CD4-positive, alpha-beta T cell treated with Interleukin-6 at 100 ng/mL for 8 hours (primary cell): ENCODE measurements at places on chromosomes 3 and 15.

- DNase-seq, result no peak
Measured at GRCh38 chr3:48595526-48596121, 495 bp upstream of the COL7A1 start.

- DNase-seq, result no peak
Measured at GRCh38 chr3:8436661-8437287, 64.8 kb upstream of the LMCD1 start.

GRCh38 chr3:143000528-143000927, 842 bp upstream of the U2SURP start:
- no peak for DNase-seq

DNA sequence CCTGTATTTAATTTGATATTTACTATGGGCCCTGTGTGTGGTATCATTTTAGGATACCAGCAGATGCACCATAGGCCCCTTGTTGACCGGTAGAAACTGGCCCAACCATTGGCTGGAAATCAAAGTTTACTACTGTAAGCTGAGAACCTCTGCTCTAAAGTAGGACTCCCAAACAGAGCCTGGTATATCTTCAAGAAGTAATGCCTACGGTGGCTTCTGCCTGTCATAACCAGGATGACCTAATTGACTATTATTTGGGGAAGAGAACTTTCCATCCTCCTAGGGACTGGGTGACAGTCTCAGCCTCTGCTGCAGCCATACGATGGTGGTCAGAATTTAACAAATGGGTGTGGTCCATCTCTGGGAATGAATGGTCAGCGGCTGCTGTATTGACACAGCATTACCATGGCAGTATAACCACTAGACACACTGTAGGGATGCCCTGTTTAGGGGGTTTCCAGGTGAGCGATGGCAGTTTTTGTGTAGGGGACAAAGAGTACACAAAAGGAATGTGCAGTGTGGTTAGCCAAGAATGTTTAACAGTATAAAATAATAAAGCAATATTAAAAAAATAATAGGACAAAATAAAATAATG, 37.3 kb downstream of the RARB start:
- no peak for DNase-seq

DNA sequence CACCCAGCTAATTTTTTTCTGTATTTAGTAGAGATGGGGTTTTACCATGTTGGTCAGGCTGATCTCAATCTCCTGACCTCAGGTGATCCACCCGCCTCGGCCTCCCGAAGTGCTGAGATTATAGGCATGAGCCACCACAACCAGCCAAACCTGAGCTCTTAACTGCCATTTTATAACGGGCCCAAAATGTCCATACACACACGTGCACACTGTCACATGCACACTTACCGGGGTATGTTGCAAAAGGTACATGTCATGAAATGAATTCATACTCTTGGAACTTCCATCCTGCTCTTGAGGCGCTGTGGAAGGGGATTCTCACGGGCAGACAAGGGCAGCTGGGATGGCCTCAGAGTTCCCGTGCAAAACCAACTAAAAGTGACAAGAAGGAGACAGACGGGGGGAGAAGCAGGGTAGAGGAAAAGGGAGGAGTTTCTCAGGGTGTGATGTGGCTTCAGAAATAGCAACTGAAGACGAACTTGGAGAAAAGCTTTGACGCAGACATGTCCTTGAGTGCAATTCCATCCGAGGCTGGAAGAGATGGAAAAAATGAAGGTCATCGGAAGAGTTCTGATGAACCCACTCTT, 110.9 kb downstream of the BDH1 start:
- no peak for DNase-seq

DNA sequence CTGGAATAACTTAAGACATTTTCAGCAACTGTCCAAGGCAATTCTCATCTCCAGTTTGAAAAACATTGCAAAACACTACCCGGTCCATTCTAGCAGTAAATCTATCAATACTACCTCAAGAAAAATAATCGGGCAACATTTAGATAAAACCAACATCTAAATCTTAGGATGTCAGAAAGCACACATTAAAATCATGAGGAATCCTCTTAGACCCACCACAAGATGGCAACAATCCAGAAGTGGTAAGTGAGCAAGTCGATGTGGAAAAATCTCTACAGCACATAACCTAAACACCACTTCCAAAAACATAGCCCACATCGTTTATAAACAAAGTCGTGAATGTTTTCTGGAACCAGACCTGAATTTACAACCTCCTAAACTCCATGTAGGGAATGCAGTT, 5.7 kb downstream of the PLCH1 start:
- DNase-seq, result no peak

- DNase-seq, result no peak
Measured at GRCh38 chr3:100590840-100591147, 18.6 kb upstream of the ADGRG7 start.

GRCh38 chr3:126067959-126068358, 16.0 kb downstream of the SLC41A3 start:
- DNase-seq, result no peak

- DNase-seq, result no peak
Measured at GRCh38 chr3:64329037-64329436, 103.8 kb upstream of the PRICKLE2 start.

GRCh38 chr15:89665449-89666181, 10.3 kb upstream of the KIF7 start:
- no peak for DNase-seq

- DNase-seq, result no peak
Measured at GRCh38 chr3:144840866-144841265, 869.2 kb downstream of the DIPK2A start.

DNA sequence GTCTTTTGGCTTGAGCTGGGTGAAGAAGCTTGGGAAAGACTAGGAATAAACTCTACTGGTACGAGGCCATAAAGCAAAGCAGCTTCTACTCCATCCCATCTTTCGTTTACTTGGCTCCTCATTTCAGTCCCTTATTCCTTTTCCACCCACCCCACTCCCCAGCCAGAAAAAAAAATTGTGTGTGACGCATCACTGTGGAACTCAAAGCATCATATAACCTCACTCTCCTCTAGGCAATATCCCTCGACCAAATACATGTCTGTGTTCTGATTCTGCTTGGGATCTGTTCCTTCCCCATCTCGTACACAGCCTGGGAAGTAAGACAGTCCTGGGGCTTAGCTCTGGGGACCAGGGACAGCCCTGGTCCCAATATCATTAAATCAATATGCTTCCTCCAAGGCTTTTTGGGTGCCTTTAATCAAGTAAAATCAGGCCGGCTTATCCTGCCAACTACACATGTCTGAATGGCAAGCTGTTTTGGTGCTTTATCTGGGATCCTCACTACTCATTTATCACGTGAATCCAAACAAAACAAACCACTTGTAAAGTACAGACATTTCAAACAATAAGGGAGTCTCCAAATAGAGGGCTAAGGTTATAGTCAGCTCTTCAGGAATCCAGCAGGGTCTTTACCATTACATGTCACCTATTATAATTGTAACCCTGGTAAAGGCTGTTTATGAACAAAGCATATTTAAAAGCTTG, 74.9 kb upstream of the ZBED2 start:
- DNase-seq, result no peak

DNA sequence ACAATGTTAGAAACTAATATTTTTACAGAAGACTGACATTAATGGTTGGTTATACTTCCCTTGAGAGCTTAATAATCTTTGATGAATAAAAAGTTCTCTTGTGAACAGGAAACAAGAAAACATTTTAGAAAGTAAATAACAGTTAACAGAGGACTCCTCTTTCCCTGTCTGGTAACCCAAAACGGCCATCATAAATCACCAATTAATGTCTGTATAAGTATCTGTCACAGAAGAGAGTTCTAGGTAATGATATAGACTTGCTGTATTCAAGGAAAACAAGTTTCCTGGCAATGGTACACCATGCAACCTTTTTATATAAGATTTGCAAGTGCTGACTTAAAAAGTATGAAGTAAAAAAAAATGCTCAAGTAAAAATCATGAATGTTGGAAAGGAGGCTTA, 426.7 kb downstream of the SOX2 start:
- no peak for DNase-seq

DNA sequence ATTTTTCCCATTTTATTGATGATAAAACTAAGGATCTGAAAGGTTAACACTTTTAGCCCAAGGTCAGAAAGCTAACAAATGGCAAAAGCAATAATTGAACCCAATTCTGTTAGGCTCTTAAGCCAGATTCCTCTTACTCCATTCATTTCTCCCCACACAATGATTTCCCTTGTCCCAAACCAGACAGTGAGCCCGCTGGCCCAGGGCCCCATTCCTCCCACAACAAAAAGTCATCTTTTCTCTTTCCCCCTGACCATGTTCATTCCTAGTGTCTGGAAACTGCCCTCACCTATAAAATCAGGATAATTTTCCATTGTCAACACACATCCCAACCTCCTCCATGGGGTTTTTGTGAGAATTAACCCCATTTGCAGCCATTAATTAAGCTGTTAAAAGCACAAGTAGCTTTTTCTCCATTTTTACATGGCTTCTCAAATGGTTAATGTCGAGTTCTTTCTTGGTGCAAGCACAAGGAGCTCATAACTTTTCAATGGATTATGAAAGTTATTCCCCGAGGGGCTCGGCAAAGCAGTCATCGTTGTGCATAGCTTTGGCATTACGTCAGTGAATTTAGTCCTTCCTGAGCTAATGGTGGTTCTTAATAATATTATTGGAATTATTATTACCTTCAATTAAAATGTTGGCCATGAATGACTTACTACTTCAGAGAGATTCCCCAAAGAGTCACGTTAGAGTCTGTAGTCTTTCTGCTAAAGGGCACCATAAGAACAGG, 151.0 kb upstream of the WNT5A start:
- DNase-seq, result no peak

DNA sequence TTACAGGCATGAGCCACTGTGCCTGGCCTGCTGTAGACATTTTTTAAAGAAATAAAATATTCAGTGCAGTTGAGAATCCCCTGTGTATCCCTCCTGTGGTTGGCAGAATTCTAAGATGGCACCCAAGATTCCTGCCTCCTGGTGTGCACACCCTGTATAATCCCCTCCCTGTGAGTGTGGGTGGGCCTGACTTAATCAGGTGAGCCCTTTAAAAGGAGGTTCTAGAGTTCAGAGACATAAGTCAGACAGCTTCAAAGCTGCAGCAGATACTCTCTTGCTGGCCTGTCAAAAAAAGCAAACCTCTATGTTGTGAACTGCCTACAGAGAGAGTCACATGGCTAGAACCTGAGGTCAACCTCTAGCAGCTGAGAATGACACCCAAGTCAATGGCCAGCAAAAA, 7.0 kb upstream of the VIPR1 start:
- no peak for DNase-seq

DNA sequence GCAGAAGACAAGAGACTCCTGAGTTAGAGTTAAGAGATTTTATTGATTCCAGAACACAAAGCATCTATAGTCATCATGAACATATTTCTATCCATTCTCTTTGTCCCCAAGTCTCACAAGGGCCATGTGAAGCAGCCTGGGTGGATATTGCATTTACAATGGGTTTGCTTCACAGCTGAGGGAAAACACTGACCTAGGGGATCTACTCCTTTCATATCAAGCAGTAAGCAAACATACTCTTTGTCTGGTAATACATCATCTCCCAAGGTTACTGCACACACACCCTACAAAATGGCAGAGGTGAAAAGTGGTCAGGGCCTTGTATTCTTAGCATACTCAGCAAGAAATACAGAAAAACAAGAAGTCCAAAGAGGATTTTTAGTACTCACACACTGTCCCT, 267.7 kb upstream of the BCHE start:
- DNase-seq, result no peak

DNA sequence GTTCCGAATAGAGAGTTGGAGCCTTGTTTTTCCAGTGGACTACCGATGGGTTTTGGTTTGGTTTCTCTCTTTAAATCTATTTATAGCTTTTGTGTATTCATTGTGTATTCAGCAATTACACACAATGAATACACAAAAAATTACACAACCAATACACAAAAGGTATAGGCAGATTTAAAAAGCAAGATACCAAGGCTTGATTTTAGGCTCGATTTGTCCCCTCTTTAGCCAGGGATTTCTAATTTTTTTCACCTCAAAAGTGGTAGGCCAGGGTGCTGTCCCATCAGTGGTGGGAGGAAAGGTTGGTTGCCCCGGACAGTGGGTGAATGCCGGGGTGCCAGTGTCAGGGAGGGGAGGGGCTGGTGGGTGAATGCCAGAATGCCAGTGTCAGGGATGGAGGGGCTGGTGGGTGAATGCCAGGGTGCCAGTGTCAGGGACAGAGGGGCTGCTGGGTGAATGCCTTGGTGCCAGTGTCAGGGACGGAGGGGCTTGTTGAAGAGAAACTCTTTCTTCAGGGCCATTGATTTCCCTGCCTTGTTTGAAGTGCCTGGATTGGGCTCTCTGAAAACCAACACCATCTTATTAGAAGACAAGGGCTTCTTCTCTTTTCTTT, 186.2 kb downstream of the GOLGA6L6 start:
- DNase-seq, result no peak

DNA sequence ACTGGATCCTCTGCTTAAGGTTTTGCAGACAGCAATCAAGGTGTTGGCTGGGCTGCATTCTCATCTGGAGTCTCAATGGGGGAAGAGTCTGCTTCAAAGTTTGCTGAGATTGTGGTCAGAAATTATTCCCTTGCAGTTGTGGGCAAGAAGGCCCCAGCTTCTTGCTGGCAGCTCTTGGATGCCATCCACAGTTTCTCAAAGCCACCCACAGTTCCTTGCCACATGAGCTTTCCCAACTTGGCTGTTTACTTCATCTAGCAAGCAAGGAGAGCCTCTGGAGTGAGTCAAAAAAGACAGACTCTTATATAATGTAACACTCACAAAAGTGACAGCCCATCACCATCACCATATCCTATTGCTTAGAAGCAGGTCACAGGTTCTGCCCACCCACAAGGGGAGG, 62.1 kb upstream of the ABHD2 start:
- no peak for DNase-seq

- DNase-seq, result no peak
Measured at GRCh38 chr3:52015438-52016228, 19.9 kb upstream of the RPL29 start.

DNA sequence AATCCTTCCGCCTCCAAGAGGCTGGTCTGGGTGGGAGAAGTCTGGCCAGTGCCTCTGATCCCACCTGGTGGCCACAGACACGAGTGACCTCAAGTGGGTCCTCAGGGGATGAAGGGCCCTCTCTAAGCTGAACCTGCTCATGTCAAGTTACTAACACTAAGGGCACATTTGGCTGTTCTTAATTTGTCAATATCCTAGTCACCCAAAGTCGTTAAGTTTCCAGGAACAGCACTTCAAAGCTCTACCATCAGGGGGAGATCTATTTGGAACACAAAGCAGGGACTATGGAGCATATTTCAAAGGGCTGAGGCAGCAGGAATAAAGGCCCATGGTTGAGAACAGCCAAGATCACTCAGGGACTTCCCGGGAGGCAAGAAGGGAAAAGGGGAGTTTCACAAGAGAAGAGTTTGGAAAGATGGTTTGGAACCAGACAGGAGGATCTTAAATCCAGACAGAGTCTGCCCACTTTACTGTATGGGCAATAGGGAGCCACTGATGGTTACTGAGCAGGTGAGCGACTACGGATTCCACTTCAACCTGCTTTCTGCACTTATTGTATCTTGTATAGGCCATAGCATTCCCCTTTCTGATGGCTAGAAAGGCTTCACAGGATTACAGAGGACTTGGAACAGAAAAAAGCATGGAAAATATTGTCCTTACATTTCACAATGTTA, 13.7 kb downstream of the OXTR start:
- no peak for DNase-seq

- DNase-seq, result no peak
Measured at GRCh38 chr3:148457886-148458285, 239.8 kb upstream of the AGTR1 start.
